GM04504 (cell line): ENCODE measurements at places on chromosomes 4 and X.

DNA sequence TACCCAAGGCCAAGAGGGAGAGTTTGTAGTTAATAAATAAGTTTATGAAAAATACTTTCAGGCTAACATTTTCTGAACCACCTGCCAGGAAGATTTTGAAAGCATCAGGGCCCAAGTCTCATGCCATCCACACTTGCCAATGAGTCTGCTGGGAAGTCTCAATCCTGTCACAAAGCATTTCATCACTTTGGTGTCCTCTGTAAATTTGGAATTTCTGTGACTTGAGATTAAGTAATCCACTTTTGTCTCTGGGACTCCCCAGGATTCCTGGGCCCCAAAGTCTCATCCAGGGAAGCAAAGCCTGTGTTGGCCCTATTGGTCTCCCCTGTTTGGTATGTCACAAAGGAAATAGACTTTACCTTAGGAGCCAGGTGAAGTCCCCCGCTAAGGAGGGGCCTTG is 99.2 kb upstream of the GPC4 start:
- DNase-seq, result no peak

GRCh38 chr4:144223661-144224060 is 83.1 kb upstream of the GYPA start:
- DNase-seq, result no peak

- DNase-seq, result no peak
These were observed 24.2 kb upstream of the SLC2A9 start for GRCh38 chr4:10045481-10045880.

DNA sequence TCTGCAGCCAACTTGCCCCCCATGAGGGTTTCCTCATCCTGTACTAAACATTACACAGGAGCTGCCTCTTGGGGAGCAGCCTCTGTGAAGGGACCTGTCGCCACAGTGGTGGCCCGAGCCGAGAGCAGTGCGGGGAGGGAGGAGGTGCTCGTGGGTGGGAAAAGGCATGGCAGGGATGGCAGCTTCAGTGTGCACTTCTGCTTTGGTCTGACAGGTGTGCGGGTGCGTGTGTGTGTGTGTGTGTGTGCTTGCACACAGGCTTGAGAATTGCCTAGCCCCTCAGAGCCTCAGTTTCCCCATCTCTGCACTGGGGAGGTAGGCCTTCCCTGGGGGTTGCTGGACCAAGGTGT is 3.9 kb downstream of the SH3TC1 start:
- DNase-seq, result no peak

DNA sequence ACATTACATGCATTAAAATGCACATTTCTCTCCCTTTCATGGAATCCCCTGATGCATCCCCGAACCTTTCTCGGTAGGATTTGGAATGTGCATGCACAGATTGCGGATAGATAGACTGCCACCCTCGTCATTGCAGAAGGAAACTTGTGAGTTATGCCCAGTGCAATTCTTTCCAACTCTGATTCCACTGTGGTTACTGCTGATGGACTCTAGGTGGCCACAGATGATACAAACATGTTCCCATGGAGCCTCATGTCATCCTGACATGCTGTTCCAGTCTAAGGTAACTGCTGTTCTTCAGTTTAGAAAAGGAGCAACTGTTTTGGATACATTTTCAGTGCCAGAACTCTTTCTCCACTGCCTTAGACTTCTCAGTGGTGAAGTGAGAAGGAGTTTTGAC is 9.1 kb upstream of the VCX3B start:
- no peak for DNase-seq

DNA sequence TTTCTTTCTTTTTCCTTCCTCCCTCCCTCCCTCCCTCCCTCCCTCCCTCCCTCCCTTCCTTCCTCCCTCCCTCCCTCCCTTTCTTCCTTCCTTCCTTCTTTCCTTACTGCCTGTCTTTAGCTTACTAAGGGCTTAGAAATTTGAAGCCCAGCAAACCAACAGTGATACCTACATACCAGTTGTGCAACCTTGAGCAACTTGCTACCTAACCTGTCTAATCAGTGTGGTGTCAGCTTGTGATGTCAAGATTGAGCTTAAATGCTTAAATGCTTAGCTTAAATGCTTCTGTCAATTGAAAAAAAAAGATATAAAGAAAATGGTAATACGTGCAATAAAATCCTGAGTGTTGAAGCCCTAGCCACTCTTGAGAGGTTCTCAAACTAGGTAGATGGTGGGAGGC is 728.6 kb downstream of the TRIML1 start:
- DNase-seq, result no peak

DNA sequence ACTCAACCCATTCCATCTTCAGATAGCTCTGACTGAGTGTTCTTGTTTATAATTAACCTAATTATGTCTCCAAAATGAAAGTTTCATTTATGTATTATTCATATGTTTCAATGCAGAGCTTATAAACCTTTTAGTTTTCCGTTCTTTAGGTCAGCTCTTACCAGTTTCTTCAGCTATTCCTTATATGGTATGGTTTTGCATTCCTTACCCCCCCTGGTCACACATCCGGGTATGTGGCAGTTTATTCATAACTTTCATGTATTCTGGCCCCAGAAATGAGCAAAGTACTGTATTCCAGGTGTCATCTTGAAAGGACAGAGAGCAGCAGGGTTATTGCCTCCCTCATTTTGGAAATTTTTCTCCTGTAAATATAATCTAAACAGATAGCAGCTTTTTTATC is 16.8 kb upstream of the IGSF1 start:
- no peak for DNase-seq

- no peak for DNase-seq
These were observed 734.0 kb upstream of the DIAPH2 start for GRCh38 chrX:95950679-95951078.

- DNase-seq, result no peak
These were observed 8.6 kb upstream of the CCDC110 start for GRCh38 chr4:185480016-185480732.

GRCh38 chr4:148030193-148030873 is 298.4 kb downstream of the ARHGAP10 start:
- DNase-seq, result peak; percentile 54

GRCh38 chr4:139171876-139172691 is 4.9 kb downstream of the ELF2 start:
- no peak for DNase-seq

GRCh38 chr4:8495803-8496202 is 55.2 kb downstream of the TRMT44 start:
- no peak for DNase-seq

GRCh38 chr4:148782284-148782683 is 340.1 kb upstream of the NR3C2 start:
- DNase-seq, result no peak

DNA sequence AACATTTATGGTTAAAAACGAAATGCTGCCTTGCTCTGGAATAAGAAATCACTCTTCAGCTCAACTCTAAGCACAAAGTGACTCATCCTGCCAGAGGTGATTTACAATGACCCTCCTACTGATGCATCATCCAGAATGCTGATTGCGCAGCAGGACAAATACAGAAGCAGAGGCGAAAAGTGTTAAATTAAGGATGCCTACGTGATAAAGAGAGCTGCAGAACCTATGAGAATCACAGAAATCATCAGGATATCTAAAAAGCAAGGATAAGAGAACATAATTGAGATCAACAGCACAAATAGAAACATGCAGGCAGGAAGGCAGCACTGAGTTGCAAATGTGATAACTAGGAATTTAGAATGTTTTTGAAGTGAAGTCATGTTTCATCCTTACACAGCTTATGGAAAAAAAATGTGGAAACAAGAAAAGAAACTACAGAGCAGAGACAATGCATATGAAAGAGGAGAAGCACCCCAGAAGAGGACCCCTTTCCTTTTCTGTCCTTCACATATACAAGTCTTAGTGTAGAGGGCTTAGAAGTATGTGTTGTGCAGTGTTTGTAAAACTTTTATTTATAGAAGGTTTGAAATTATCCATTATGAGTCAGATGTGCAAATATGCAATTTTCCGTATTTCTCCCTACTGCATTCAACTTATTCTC is 188.4 kb downstream of the SLC7A11 start:
- peak; percentile 81 for DNase-seq

DNA sequence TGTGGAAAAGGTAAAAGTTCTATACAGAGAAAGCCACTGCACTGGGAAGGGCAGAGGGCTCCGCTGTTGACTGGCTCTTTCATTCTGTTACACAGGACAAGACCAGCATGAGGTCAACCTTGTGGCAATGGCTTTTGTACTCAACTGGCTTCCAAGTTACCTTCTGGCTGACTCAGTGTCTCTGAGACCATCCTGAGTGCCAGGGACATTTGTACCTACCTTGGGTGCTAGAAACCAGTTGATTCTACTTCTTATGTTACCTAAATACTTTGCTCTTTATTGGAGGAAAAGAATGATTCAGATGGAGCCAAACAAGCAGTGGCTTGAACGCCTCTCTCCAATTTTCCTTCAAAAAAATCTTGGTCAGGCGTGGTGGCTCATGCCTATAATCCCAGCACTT is 123.2 kb downstream of the RBM47 start:
- no peak for DNase-seq

DNA sequence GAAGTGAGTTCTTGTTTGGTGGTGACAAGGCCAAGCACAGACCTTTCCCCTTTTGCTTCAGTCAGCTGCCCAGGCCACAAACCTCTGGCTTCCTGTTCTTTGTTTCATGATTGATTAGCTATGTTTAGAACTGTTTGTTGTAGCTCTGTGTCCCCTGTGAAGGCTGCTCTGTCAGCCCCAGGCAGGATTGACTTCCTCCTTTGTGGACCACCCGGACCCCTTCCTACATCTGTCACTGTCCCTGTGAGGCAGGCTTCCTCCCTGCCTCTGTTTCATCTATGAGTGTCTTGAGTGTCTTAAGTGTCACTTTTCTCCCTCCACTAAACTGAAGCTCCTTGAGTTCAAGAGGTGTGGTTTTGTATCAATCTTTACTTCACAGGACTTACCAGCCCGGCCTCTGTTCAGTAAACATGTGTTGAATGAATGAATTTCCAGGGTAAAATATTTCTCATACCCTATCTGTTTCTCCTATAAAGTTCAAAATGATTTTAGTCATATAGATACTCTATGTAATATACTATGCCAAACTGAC is 83.5 kb downstream of the ZNF674 start:
- DNase-seq, result no peak

GRCh38 chr4:85939595-85939994 is 420.3 kb downstream of the MAPK10 start:
- DNase-seq, result no peak

GRCh38 chrX:989959-990510 is 222.4 kb downstream of the CRLF2 start:
- DNase-seq, result peak; percentile 94
